Stimulated activated CD4-positive, alpha-beta T cell treated with anti-CD3 and anti-CD28 coated beads, TNF-alpha, amount 100 ng/mL, for 4 hours (primary cell): ENCODE measurements at places on chromosomes 7 and 10.

DNA sequence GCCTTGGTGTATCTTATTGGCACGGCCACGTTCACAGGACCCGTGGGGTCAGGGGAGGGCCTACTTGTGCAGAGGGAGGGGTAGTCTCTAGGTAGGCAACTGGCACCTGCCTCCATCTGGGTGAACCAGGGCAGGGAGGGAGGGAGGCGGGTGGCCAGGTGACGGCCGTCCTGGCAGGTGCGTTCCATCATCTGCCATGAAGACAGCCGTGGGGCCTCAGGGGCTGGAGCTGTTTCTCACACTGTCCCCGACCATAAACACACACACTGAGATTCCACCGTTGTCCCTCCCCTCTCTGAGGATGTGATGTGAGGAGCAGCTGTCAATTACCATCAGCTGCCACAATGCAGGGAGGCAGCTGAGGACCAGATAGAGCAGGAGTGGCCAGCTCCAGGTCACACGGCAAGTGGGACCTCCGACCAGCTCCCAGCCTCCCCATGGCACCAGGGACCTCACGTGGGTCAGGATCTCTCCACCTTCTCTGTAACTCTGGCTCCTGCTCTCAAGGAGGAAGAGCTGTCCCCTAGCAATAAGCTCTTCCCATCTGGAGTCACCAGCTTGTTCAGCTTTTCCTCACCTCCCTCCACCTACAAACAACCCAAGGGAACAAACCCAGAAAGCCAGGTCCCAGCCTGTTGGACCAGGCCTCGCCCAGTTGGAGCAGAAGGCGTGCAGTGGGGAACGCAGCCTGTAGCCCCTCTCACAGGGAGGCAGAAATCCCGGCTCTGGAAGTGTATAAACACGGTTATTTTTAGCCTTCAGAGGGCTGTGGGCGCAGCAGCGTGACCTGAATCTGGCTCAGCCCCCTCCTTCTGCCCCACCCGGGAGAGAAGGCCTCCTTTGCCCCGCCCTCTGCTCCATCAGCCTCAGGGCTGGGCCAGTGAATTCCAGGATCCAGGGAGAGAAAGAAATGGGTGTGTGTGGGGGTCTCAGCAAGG, 33.1 kb downstream of the ZMIZ1 start:
- DNase-seq, result no peak

DNA sequence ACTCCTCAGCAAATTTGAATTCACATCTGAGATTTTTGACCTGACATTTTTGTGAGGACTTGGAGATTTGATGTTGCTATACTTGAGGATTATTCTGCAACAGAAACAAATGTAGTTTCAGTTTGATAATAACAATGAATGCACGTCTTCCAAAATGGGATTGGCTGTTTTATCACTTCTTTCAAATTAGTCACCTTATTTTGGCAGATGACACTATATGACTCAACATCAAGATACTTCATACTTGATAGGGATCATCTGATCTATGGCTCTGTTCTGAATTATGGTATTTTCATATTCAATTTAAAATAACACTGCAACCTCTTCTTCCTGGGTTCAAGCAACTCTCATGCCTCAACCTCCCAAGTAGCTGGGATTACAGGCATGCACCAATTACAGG, 24.2 kb downstream of the ARL5B start:
- DNase-seq, result no peak

GRCh38 chr10:103350175-103350516, 794 bp downstream of the PCGF6 start:
- no peak for DNase-seq

DNA sequence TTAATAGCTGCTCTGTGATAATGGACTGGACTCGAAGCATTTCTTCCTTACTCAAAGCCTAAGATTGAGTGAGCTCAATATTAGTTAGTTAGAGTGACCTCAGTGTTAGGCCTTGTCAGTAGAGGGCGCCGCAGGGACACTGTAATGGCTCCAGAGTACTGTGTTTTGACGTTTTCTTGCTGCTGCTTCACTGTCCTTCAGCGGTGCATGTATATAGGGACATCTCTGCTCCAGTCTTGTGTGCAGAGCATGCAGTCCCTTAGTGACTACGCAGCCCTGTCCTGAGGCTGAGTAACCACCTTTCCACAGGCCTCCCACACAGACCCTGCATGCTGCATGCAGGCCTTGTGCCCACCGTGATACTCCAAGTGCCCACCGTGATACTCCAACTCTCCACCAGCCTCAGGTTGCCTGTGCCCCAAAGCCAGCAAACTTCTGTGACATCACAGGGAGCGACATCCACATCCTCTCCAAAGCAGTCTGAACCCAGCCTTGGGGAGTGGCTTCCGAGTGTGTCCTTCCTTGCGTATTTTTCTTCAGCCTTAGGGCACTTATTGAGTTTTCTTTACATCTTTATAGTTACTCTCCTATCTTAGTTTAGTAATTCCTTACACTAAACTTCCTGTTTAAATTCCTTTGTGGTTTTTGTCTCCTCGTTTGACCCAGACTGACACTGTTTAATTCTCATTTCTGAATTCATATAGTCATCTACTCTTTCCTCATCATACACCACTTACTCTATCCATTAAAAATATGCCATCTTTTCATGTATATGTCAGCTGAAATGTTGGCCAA, 118.2 kb downstream of the JAZF1 start:
- DNase-seq, result no peak

- no peak for DNase-seq
Observed at GRCh38 chr10:106720683-106721082, 443.8 kb downstream of the SORCS1 start.
